CD4-positive, alpha-beta T cell treated with Interleukin-17A for 1 hour (primary cell): ENCODE measurements at places on chromosomes 13 and 19.

- DNase-seq = no peak
These were observed 13.5 kb downstream of the WIZ start for GRCh38 chr19:15436012-15436825.

- no peak for DNase-seq
These were observed 943.2 kb downstream of the PCDH17 start for GRCh38 chr13:58574791-58575190.

GRCh38 chr13:85383291-85383690, 415.9 kb downstream of the SLITRK6 start:
- no peak for DNase-seq

DNA sequence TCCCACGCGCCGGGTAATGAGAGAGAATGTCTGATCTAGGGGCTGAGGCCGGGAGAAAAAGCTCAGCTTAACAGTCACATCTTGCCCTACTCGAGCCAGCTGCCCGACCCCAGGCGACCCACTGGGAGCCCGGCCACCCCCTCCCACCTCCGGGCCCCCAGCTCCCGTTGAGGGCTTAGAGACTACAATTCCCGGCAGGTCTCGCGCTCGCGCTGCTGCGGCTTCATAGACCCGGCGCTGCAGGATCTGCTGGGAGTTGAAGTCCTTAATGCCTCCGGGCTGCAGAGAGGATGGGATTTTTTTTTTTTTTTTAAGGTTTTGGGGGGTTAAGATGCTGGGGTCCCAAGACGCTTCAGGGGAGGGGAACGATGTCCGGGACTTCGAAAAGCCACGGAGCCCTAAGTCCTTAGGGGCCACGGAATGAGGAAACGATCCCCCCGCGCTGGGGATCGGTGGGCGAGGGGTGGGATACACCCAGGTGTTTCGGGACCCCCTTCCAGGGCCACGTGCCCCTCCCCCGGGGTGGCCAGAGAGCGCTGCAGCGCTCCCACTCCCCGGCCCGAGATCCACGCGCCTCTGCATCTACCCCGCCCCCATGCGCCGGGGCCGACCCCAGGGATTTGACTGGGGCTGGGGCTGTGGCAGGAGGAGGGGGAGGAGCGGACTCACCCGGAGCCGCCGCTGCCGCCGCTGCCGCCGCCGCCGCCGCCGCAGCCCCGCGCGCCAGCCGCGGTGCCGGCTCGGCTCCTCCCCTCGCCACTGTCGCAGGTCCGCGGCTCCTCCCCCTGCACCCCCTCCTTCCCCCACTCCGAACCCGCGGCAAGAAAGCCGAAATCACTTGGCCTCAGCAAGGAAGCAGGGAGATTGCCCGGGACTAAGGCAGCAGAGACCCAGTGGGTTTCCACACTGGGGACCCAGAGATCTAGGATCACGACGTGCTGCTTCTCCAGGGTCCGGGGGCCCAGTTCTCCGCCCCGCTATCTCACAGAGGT, at the start of gene SYT3:
SYT3 (minus strand) TSS at position 761 of the 992 bp plus-strand sequence. CDS start 2,470 bp downstream, outside the sequence.
- DNase-seq = peak; percentile 30

DNA sequence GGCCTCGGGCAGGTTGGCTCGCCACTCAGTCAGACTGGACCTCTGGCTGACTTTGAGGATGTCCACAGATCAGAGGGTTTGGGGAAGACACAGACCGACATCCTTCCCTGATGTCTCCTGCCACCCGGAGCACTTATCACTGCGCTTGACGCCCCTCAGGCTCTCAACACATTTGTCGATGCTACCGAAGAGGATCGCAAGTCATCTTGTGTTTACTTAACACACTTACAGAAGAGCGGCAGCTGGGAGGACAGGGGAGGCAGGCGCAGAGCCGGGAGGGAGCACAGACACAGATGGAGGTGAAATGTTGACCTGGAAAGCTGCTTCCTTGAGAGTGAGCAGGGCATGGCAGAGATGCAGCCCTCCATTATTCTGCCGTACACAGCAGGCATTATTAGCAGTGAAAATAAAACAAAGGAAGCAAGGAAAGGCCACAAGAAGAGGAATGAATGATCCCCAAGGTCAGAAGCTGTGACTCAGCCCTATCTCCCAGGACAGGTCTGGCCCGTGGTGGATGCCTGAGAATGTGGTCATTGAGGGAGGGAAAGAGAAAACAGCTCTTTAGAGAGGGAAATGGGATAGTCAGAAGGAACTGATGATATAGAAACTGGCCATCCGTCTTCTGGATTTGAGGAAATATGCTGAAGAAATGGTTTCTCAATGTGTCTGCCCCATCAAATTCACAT, 549.5 kb upstream of the ARGLU1 start:
- no peak for DNase-seq

DNA sequence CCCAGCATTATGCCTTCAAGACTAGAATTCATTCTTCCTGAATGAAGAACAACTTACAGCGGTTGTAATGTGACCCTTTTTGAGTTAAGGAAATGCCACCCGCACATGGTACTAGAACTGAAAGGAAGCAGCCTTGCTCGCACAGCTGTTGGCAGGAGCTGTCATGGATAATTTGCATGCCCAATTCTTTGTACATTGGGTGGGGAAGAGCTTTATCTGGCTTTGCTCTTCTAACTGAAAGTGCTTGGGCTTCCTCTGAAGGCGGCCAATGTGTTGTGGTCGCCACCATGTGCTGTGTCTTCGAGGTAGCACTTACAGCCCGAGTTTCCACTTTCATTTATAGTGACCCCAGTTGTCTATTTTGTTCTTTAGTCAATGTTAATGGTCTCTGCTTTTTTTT, 3.4 kb downstream of the CCNE1 start:
- no peak for DNase-seq

DNA sequence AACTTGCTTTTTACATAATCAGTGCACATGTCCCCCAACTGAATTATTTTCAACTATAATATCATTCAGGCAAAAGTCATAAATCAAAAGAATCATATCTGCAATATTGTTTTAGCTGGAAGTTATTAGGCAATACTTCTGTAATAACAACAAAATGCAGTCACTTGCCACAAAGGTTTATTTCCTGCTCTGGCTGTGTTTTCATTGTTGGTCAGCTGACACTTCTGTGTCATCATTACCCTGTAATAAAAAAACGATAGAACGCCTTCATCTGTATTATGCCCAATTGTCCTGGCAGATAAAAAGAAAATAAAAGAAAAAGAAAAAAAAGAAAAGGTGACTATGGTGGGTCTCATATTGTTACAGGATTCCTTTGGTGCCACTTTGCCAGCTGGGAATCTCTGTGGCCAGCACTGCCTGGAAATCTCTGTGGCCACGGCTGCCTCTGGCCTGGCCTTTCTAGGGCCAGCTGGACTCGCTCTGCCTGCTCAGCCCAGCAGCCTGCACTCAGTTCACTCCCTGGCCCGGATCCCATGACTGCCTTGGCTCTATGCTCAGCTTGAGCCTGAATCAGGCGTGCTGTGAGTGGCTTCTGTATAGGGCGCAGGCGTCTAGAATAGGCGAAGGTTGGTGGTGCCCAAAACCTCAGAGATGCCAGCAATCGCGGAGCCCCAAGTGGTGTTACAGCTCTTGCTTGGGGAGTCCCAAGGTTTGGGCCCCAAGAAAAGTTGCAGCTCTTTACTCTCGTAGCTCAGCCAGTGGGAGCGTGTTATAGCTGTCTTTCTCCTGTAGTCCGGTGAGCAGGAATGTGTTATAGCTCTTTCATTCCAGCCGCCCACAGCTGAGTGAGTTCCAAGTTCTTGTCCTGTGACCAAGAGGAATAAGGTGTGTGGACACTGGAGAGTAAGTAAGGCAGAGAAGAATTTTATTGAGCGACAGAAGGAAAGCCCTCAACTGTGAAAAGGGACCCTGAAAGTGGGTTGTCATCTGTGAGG, 1227.1 kb downstream of the SLITRK1 start:
- no peak for DNase-seq

DNA sequence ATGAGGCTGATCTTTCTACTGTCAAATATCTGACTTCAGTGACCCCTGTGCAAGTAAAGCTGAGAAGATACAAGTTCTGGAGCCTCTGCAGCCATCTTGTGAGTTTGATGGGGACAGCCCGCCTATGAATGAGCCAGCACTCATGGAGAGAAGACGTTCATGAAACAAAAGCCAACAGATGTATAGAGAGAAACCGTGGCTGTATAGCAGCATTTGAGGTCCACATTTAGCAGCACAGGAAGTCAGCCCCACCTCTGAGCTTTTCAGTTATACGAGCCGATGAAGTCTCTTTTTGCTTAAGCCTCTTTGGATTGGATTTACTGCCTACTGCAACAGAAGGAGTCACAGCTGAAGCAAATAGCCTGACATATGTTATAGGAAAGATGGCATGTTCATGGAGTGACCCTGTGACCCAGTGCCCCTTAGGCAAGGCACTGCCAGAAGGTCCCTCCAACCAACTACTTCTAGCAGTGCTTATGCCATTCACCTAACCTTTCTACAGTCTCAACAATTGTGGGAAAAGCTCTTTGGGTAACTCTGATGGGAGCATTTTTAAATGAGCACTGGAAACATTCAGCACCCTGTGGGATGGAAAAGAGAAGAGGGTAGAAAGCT, 3.5 kb upstream of the DLEU7 start:
- DNase-seq = no peak

- no peak for DNase-seq
These were observed 104.2 kb downstream of the RAP2A start for GRCh38 chr13:97538203-97538602.

DNA sequence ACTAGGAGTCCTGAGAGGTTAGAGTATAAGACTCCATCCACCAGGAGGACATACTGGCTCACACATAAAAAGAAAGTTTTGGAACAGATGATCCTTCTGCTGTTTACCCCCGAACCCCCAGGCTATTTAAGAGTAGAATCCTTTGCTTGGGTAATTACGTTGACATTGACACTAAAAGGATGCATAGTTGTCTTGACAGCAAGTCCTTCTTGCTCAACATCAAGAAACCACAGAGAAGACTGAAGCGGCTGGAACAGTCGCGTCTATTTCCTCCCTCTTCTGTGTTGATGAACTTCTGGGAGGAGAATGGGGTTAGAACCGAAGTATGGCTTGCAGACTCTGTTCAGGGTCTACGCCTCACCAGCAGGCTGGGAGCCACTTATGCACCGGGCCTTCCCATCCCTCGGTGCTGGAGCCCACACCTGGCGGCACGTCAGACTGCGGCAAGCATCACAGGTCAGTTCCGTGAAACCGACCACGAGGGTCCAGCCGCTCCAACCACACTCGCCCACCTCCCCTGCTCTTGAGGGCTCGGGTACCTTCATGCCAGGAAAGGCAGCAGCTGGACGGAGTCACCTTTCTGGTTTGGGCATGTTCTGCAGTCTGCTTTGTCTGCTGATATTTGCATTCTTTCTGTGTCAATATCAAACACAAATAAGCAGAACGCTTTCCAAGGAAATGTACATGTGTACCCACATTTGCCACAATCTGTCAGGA, 42.4 kb upstream of the RANBP3 start:
- no peak for DNase-seq

- DNase-seq = peak; percentile 10
These were observed at the start of gene COMP for GRCh38 chr19:18790566-18791314. COMP (minus strand) TSS chr19:18791305; CDS start chr19:18791269, 36 bp downstream.

DNA sequence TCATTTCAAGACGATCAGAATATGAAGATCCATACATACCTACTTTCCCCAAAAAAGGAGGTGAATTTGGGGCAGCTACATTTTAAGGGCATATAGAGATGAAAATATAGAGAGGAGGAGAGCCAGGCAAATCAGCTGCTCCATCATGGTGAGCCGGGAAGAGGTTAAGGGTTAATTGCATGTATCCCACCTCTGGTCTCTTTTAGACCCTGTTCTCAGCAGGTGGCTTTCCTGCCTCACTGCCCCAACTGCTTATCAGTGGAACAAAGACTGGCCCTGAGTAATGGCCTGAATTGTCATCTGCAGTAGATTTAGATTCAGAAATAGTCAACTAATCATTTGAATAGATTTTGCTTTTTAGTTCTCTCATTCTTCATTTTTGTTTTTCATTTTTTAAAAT, 206.6 kb downstream of the SPRY2 start:
- DNase-seq = no peak

- DNase-seq = no peak
These were observed 371.4 kb downstream of the KCNRG start for GRCh38 chr13:50386541-50387050.

GRCh38 chr13:58542530-58542929, 911.0 kb downstream of the PCDH17 start:
- no peak for DNase-seq

DNA sequence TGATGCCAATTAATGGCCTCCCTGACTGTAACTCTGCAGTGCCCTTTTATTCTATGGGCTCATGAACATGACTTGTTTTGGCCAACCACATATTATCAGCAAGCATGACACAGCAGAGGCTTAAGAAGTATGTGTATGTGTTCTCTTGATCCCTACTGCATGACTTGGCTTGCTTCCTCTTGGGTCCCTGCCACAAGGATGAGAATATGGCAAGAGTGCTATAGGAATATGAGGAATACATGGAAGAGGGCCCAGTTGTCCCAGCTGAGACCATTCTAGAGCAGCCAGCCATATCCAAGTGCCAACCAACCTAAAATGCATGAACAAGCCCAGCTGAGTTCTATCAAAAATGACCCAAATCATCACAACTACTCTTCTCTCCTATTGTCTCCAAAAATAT, 576.7 kb upstream of the PCDH9 start:
- no peak for DNase-seq

GRCh38 chr19:44993526-44993925, 7.7 kb upstream of the RELB start:
- DNase-seq = no peak

DNA sequence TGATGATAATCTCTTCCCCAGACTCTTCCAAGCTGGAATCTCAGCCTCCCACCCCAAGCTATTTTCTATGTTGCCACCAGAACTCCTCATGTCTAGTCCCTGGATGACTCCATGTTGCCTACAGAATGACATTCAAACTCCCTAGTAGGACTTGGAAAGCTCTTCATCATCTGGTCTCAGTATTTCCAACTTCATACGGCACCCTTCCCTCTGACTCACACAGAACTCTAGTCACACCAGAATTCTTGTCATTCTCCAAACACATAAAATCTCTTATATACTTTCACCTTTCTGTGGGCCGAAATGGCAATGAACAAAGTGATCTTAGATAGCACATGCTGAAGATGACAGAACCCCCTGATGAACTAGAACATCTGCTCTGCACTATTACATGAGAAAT, 86.2 kb downstream of the CAB39L start:
- no peak for DNase-seq

DNA sequence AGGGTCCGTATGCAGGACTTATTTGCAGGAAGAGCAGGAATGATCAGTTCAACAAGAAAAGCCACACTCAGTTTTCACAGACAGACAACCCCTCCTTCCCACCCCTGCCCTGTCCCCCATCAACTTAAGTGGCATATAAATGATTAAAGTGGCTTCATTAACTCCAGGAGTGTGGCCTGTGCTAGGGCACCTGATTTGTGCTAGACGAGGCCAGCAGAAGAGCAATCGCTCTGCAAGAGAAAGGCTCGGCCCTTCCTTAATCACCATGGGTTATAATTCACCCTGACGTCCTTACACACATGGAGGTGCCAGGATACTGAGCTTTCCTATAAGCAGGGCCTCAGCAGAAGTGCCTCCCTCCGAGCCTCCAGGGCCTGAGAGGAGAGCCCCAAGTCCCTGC, 14.6 kb downstream of the C19orf12 start:
- DNase-seq = no peak

- DNase-seq = no peak
These were observed 711 bp downstream of the CAMSAP3 start for GRCh38 chr19:7596211-7596937.
